Activated CD4-positive, alpha-beta T cell treated with anti-CD3 and anti-CD28 coated beads, Interleukin-2, amount 10 ng/mL, durations not matched to agents 7 days and 5 days (primary cell): ENCODE measurements at places on chromosomes 3 and 15.

DNA sequence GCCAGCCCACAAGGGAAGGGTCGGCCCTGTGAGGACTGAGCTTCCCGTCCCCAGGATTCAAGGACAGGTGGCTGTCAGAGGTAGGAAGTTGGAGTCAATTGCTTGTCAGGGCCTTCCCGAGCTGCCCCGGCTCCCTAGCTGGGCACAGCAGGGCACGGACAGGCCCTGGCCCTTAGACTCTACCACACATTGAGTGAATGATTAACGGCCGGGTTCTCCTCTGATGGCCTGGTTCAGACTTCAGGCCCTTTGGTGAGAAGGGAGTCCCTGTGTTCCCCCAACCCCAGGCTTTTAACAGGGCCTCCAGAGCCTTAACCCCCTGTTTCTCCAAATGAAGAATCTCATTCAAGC lies 16.4 kb upstream of the FGD5 start:
- H3K4me3 ChIP-seq, result no peak overlapping the region
- H3K36me3 ChIP-seq, result no peaks in the 10 kb centered on the region
- DNase-seq, result no peak
- H3K4me1 ChIP-seq, result peaks cover 32% of the 10 kb centered on the region
- H3K27me3 ChIP-seq, result peaks cover 44% of the 10 kb centered on the region
- no peak overlapping the region for H3K27ac ChIP-seq

DNA sequence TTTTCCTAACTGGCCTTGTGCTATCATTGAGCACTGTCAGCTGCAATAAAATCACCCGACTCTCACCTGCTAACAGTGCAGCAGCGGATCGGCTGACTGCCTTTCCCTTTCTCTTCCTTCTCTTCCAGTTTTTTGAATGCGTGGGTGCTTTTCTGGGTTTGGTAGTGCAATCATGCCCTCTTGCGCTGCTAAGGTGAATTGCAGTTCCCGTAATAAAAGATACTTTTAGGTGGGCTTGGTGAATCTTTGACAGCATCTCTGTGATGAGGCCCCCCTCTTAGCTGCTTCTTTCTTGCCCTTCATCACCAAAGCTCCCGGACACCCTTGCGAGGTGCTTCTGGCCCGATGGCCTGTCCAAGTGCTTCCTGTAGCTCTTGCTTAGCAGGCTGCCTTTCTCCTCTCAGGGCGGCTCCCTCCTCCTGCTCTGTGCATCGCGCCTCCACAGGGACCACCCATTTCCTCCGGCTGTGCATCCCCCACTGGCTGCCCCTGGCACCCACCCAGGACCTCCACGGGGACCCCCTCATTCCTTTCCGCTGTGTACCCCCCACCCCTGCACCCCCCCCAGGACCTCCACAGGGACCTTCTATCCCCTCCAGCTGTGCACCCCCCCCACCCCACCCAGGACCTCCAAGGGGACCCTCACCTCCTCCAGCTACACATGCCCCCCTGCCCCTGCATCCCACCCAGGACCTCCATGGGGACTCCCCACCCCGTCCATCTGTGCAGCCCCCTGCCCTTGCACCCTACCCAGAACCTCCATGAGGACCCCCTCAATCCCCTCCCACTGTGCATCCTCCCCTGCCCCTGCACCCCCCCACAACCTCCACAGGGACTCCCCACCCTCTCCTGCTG lies 50.8 kb upstream of the RPL32 start:
- H3K36me3 ChIP-seq, result peaks cover 3% of the 10 kb centered on the region
- H3K27ac ChIP-seq, result no peak overlapping the region
- peak; percentile 49 for DNase-seq
- H3K27me3 ChIP-seq, result peaks cover 30% of the 10 kb centered on the region
- peaks cover 13% of the 10 kb centered on the region for H3K4me1 ChIP-seq
- no peak overlapping the region for H3K4me3 ChIP-seq

GRCh38 chr3:70982700-70983140 lies 600.8 kb downstream of the FOXP1 start:
- no peaks in the 10 kb centered on the region for H3K27me3 ChIP-seq
- no peak overlapping the region for H3K4me3 ChIP-seq
- no peak for DNase-seq
- H3K4me1 ChIP-seq, result peaks cover 52% of the 10 kb centered on the region

DNA sequence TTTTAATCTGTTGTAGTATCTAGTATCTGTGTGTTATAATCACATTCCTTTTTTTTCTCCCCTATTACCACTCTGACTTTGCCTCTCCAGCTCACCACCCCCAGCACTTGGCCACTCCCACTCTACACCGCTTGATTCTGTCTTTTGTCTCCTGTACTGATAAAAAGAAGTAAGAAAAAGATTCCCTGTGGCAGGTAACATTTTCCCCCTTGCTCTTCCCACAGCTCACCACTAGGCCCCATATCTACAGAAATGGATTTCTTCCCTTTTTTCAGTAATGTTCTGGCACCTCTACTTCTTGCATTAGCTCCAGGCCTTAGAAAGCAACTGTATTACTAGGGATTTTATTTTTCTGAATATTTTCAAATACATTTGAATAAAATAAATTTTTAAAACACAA lies 25.6 kb downstream of the KCNH8 start:
- no peak overlapping the region for H3K4me3 ChIP-seq
- H3K36me3 ChIP-seq, result no peaks in the 10 kb centered on the region
- no peak overlapping the region for H3K27ac ChIP-seq
- no peak for DNase-seq
- peaks cover 12% of the 10 kb centered on the region for H3K27me3 ChIP-seq

- H3K36me3 ChIP-seq, result no peaks in the 10 kb centered on the region
- H3K27me3 ChIP-seq, result no peaks in the 10 kb centered on the region
- H3K4me3 ChIP-seq, result no peak overlapping the region
- DNase-seq, result no peak
Measured at GRCh38 chr3:77690284-77690845, 650.5 kb downstream of the ROBO2 start.

GRCh38 chr15:39999538-40000200 lies 39.3 kb downstream of the SRP14 start:
- peaks cover 5% of the 10 kb centered on the region for H3K4me1 ChIP-seq
- H3K4me3 ChIP-seq, result no peak overlapping the region
- no peaks in the 10 kb centered on the region for H3K27me3 ChIP-seq
- peaks cover 20% of the 10 kb centered on the region for H3K36me3 ChIP-seq
- no peak overlapping the region for H3K27ac ChIP-seq
- no peak for DNase-seq

DNA sequence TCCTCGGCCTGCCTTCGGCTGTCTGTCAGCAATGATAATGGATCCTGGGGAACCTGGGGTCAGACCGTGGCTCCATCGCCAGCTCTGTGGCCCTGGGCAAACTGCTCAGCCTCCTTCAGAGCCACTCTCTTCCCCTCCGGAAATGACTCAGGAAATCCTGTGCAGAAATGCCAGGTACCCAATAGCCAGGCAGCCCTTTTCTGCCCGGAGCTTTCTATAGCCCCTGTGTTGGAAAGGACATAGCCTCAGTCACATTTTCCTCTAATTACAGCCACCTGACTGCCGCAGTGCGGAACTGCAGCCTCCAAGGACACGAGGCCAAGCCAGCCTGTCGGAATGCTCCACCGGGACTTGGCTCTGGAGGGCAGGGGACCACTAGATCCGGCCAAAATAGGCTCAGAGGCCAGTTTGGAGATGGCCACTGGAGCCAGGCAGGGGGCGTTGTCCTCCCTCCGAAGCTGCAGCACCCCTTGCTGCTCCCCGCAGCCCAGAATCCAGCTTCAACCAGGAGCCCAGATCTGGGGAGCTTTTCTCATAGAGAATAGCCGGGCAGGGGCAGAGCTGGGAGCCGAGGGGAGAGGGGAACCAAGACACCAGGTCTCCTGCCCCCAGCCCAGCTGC lies 11.6 kb upstream of the ZXDC start:
- peak overlapping the region; percentile 84 for H3K27ac ChIP-seq
- no peaks in the 10 kb centered on the region for H3K27me3 ChIP-seq
- DNase-seq, result peak; percentile 23
- peaks cover 17% of the 10 kb centered on the region for H3K4me1 ChIP-seq
- H3K4me3 ChIP-seq, result no peak overlapping the region

GRCh38 chr15:33074942-33075341 lies 119.6 kb downstream of the FMN1 start:
- no peaks in the 10 kb centered on the region for H3K4me1 ChIP-seq
- H3K36me3 ChIP-seq, result no peaks in the 10 kb centered on the region
- H3K27ac ChIP-seq, result no peak overlapping the region
- no peak for DNase-seq
- peaks cover 16% of the 10 kb centered on the region for H3K27me3 ChIP-seq

DNA sequence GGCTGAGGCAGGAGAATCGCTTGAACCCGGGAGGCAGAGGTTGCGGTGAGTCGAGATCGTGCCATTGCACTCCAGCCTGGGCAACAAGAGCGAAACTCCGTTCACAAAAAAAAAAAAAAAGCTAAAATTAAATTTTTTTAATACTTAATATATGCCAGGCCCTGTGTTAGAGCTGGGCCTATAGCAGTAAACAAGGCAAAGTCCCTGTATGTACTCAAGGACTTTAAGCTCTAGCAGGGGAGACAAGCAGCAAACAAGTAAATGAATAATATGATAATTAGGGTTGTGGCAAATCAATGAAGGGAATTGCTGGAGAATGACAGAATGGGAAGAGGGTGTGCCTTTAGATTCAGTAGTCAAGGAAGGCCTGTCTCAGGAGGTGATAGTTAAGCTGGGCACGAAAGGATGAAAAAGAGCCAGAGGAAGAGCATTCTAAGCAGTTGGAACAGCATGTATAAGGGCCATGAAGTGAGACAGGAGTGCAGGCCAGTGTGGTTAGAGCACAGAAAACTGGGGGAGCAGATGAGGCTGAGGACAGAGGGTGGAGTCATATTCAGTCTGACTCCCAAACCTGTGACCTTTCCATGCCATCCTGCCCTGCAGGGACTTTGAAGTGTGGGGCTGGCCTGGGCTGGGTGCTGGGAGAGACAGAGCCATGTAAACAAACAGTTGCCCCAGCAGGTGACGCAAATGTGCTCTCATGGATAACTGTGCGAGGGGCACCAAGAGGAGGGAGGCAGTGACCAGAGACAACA lies 6.6 kb upstream of the RAF1 start:
- H3K36me3 ChIP-seq, result no peaks in the 10 kb centered on the region
- H3K27ac ChIP-seq, result no peak overlapping the region
- no peak overlapping the region for H3K4me3 ChIP-seq
- H3K4me1 ChIP-seq, result no peaks in the 10 kb centered on the region
- H3K27me3 ChIP-seq, result no peaks in the 10 kb centered on the region
- no peak for DNase-seq
